ENCODE measurements at places on chromosomes 1 and 21.

GRCh38 chr1:97505816-97506215 is 415.0 kb downstream of the DPYD start:
- DNase-seq: no peak

- no peak for DNase-seq
These were observed 1.1 kb upstream of the MARCKSL1 start for GRCh38 chr1:32336963-32337675.

- DNase-seq: no peak
These were observed 80.6 kb downstream of the TNFSF18 start for GRCh38 chr1:172970186-172970585.

GRCh38 chr21:38743772-38744529 is 61.8 kb upstream of the ETS2 start:
- DNase-seq: no peak

- DNase-seq: no peak
These were observed 5.7 kb downstream of the MRTO4 start for GRCh38 chr1:19257178-19257914.

DNA sequence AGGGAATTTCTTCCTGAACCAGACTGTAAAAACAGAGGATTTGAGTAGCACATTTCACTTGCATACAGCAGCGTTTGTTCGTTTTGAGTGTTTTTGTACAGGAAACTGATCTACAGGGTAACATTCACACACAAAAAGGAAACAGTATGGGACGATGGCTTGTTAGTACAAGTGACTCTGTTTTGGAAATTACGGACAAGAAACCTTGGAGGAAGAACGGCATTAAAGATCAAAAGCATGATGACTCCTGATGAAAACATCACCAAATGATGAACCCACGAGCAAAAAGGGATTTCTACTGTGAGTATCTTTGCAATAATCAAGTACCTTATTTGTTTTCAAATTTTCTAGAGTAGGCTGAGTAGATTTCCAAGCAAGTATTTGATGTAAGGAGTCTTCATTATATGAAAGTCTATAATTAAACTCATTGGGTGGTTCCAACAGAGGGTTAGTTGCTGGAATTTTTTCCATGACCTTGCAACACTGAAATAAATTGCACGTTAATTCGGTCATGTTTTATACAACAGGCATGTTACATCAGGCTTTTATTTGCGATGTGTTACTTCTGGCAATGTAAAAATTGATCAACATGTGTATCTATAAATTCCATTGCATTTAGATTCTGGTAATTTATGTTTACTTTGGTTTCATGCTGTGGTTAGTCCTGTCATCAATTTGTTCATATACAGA is 76.7 kb upstream of the KCNK2 start:
- DNase-seq: no peak

- no peak for DNase-seq
These were observed 98.7 kb downstream of the CRYAA start for GRCh38 chr21:43267391-43268085.

- DNase-seq: no peak
These were observed 49.5 kb upstream of the LYPLAL1 start for GRCh38 chr1:219124163-219124562.

DNA sequence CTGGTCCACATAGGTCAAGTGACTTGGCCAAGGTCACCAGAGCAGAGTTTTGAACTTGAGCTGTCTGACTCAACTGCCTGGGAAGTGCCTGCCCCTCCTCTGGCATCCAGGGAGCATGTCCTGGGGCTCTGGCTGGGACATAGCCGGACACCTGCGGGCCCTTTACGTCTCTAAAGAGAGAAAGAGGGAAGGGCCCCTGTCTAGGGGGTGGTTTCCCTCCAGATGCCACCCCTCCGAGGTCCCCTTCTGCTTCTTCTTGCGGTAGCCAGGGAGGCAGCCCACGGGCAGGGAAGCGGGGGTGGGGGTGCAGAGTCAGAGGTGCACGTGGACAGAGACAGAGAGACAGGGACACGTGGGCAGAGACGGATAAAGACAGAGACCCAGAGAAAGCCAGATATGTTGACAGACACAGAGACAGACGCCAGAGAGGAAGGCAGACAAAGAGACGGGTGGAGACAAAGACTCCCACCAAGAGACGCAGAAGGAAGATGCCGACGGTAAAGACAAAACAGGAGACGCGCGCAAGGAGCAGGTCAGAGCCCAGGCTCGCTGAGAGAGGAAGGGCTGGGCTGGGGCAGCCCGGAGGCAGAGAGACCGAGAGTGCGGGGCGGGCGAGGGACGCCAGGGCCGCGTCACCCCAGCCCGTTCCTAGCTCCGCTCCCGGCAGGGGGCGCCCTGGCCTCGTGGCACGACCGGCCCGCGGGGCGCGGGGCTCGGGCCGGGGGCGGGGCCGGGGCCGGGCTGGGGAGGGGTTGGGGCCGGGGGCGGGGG is 458 bp upstream of the ALPL start:
- DNase-seq: peak; percentile 7

GRCh38 chr21:32403201-32403777 is 9.2 kb upstream of the EVA1C start:
- no peak for DNase-seq

DNA sequence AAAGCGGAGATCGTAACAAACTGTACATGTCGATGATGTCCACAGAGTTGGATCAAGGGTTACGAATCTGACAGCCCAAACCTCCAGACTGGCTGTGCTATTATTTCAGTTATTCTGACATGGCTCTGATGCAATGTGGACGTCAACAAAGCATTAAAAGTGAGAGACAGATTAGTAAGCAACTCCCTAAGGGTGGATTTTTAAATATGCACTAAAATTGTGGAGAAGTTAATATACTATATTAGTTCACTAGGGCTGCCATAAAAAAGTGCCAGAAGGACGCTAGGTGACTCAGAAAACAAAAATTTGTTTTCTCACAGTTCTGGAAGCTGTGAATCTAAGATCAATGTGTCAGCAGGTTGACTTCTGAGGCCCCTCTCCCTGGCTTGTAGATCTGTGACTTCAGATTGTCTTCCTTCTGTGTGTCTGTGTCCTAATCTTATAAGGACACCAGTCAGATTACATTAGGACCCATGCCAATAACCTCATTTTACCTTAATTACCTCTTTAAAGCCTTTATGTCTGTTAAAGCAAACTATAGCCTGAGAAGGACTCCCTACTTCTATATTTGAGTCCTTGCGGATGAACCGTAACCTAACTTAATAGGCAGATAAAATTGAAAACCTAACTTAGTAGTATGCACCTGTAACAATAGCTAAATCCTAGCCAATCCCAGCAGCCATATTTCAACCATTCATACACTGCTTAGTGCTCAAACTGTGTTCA is 66.0 kb upstream of the BACH1 start:
- DNase-seq: no peak

DNA sequence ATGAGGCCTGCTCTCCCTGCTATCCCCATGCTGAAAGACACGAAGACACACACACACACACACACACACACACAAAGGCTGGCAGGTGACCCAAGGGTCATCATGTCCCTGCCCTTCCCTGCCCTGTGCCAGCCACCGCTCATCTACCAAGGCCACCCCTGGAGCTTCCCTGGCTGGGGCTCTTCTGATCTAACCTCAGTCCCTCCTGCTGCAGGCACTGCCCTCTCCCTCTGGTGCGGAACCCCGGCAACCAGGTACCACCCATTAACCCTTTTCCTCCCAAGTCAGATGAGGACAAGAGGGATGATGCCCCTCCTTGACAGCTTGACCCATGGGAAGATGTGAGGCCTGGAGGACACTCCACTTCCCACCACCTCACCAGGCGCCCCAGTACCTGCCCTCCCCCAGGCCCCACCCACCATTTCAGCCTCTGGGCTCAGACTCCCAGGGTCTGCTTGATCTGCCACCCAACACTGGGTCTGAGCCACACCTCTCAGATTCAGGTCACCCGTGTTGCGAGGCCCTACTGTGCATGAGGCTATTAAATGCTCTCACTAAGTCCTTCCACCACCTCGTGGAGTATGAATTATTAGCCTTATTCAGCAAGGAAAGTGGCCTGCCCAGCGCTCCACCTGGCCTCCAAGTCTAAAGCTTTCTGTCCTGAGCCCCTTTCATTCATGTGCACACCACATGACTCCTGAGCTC is 2.5 kb downstream of the SDC3 start:
- no peak for DNase-seq

DNA sequence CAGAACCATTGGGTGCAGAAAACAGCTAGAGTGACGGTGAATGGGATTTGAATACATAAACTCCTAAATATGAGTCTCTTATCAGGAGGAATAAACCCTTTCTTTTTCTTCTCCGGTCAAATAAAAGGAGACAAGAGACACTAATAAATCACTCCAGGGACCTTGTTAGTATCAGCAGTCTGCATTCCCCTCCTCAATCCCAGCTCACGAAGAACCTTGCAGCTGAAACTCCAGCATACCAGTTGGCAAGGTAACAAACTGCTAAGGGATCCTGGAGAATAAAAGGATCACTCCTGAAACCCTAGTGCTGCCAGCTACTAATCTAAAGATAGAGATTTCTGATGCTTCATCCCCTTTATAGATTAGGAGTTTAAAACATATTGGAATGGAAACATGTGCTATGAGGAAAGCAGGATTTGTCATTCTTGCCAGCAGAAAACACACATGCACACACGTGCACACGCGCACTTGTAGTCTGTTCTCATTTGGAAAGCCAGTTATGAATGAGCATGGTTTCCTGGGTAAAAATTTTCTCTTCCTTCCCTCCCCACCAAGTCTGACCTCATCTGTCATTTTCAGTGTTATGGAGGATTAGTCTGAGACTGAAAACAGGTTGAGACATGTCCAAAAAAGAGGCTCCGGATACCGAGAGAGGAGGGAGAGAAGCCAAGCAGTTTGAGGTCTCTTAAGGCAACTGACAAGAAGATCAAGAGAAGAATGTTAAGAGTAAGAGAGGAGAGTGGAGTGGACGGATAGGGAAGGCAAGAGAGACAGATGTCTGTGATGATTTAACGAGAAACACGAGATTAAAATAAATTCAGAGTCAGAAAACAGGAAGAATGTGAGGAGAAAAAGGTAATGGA is 10.9 kb downstream of the IER5 start:
- DNase-seq: no peak
